DMS79 (cell line): ENCODE measurements at places on chromosomes 1 and 21.

DNA sequence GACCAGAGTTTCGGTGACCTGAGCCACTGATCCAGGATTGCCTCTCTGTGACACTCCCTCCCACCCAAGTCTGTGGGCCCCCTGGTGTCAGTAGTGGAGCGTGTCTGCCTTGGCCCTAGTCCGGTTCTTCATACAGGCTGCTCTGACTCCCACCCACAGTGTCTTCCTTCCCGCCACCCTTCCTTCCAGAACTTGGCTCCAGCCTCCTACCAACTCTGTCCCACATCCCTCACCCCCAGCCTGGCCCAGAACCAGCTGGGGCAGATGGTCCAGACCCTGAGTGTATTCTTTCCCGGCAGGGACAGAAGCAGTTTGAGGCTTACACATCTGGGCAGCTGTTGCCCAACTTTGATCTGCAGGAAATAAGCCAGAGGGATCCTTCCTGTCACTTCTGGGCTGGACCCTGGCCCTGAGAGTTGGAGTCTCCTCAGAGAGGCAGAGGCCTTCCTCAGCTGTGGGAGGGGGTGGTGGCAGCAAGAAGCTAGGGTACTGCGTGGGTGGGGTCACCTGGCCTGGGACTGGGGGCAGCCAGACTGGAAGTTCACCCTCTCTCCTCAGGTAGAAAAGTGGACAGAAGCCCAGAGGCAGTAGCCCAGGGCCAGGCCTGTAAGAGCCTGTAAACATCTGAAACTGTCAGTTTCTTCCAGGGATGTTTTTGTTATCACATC is 43.1 kb upstream of the EPS8L3 start:
- DNase-seq: no peak

- no peak for DNase-seq
These were observed 14.7 kb downstream of the MSH4 start for GRCh38 chr1:75811211-75811981.

- DNase-seq: no peak
These were observed 183.0 kb downstream of the CYYR1 start for GRCh38 chr21:26389971-26390641.

DNA sequence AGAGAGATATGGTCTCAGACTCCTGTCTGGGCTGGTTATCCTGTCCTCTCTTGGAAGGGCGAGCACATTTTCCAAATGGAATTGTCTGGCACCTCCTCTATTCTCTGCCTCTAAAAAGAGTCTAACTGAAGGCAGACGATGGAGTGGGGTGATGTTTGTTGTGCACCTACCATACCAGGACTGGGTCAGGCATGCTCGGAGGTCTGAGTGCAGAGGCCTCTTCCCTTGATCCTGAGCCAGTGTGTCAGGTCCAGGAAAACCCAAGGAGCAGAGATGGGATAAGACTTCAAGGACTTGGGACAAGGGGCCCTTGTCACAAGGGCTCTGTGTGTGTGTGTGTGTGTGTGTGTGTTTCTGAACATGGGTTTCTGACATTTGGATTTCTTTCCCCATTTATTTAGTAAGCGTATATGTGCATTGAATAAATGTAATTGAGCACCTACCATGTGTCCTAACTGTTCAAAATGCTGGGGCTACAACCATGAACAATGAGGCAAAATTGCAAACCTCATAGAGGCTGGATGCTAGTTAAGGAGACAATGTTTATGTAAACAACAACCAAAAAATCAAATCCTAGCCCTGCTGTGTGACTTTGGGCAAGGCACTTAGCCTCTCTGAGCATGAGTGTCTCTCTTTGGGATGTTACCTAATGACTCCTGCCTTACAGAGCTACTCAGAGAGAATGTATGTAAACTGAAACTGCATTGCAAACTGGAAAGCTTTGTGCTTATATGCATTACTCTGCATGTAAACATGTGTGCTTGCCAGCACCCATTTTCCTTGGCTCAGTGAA is 276.3 kb downstream of the FOXD2 start:
- DNase-seq: no peak

- DNase-seq: no peak
These were observed 91.8 kb downstream of the TRIM11 start for GRCh38 chr1:228314658-228315483.

DNA sequence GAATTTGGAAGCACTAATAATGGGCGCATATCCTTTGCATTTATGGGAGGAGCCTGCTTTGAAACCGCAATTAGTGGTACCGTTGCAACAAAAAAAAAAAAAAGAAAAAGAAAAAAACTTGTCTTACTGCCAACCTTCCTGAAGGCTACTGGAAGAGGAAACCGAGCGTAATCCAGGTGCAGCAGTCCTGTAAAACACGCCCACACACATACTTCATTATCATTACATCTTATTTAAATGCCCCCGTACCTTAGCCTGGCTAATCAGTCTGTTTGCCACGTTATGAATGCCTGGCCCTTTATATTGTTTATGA is 686 bp upstream of the ZNF281 start:
- DNase-seq: peak; percentile 78

DNA sequence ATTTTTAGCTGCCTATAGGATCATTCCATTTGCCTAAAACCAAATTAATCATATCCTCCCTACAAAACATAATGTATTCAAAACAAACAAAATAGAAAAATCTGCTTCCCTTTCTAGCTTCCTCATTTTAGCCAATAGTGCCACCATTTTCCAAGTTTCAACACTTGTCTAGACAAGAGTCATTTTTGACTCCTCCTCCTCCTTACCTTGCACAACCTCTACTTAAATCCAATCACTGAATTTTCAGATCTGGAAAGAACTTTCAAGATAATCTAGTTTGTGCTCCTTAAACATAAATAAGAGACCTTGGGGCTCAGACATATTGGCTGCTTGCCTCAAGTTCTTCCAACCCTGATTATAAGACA is 7.4 kb downstream of the STX6 start:
- no peak for DNase-seq
